T-helper 2 cell treated with Interferon-gamma antibody and Interleukin-4, amounts not matched to agents 5 μg/mL and 100 μg/mL, for 36 hours (primary cell): ENCODE measurements at places on chromosomes 5 and 9.

GRCh38 chr9:91386765-91387164 lies 25.0 kb upstream of the AUH start:
- no peak for DNase-seq

GRCh38 chr5:1911773-1912235 lies 29.1 kb upstream of the IRX4 start:
- DNase-seq, result no peak

GRCh38 chr5:151961557-151961956 lies 36.9 kb upstream of the GLRA1 start:
- DNase-seq, result no peak

DNA sequence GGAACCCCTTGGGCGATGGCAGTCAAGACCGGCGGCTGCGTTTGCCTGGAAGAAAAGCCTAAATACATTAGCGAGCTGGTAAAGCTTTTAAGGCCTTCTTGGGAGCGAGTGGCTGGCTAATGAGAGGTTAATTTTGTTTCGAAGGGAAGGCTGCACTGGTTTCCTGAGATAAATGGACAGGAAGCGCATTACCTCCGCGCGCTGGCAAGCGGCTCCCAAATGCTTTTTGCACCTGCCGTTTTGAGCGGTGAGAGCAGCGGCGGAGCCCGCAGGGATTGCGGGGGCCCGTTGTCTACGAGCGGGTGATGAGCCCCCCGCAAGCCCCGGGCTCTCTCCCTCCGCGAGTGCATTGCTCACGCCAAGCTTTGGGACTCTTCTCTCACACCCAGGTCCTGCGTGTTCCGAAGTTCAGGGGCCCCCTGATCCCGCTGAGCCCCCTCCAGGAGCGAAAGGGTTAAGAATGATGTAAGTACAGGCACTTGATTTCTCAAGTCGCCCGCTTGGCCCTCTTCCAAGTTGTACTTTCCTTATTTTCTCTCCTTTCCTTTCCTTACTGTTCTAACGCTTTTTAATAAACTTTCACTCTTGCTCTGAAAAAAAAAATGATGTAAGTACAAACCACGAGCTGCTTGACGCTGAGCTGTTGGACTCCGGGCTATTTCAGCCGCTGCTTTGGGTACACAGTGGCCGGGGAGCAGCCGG lies 3.1 kb upstream of the RGMB start:
- no peak for DNase-seq

DNA sequence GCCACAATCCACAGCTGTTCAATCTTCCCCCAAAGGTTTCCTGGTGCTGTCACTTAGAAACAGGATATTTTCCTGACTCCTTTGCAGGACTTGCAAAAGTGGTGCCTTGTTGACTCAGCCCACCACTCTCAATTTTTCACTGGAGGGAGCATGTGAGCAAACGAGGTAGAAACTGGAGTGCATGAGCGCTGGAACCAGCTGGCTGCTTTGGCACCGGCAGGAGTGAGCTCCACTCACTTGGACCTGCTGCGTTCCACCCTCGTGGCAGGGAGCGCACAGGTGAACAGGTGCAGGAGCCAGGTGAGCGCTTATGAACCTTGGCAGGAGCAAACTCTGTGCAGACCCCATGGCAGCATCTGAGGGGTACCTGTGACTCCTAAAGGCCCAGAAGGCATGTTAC lies 364.1 kb upstream of the RORB start:
- DNase-seq, result no peak

DNA sequence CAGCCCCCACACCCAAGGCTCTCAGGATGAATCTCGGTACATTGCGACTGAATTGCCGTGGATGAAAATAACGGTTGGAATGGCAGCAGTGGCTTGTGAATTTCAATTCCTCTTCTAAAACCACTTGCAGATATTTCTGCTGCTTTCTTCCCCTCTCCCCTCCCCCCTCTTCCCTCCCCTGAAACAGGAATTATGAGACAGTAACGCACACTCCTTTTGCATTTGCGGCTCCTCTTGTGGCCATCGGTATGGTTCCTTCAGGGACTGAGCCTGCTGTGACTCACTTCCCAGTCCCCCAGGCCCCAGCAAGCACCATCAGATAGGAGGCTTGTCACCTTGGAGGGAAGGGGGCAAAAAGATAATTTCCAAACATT lies 9.7 kb downstream of the DCANP1 start:
- DNase-seq, result no peak

DNA sequence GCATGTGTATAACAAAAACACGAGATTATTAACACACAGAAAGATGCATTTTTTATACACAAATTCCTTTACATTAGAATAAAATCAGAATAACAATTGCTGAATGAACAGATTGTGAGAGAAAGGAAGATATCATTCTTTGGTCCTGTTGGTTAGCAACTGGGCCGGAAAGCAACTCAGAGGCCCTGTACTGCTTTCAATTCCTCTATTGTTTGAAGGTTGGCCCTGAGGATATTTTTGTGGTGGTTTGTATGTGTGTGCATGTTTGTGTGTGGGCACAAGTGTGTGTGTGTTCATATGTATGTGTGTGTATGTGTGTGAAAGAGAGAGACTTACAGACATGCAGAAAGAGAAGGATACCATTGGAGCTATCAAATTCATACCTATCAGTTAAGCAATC lies 356.8 kb upstream of the DMAC1 start:
- DNase-seq, result no peak

DNA sequence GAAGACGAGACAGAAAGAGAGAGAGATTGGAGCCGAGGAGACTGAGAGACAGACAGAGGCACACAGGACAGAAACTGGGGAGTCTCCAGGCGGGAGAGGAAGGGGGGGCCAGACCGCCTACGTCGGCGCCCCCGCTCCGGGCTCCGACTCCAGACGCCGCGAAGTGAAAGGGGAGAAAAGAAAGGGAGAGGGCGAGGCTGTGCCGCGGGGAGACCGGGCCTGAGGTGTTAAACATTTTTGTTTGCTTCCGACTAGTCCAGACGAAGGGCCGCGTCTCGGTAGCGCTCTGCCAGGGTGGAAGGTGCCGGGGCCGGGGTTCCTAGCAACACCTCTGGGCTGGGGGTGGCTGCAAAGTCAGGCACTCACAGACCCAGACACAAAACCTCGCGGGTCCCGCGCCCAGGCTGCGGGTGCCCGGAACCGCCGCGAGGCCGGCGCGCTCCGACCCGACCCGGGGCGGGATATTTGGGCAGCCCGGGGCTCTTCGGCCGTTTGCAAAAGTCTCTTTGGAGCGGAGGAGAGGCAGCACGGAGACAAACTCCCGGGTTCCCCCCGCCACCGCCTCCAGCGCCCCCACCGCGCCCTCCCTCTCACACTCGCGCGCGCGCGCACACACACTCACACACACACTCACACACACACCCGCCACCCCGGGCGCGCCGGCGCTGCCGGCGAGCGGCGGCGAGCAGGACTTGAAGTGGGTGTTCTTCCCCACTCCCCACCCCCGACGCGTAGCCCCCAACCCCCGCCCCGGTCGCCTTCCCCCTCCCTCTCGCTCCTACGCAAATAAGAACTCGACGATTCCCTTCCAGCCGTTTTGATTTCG lies 626 bp upstream of the FST start:
- no peak for DNase-seq

DNA sequence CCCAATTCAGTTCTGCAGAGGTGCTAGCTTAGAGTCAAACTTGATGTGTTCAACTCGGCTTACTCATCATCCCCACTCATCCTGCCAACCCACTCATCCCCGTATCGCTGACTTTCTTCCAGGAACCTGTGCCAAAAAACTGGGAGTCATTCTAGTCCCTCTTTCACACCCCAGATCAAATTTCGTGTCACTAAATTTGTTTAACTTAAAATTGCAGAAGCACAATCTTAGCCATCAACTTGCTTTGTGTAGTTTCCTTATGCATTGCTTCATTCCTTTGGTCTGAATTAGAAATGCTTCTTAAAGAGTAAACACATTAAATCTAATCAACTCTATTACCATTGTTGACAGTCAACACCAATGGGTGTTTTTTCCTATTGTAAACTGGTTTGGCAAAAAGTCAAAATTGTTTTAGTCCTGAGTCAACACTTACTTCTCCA lies 162.4 kb downstream of the TTC39B start:
- DNase-seq, result no peak

- DNase-seq, result no peak
Measured at GRCh38 chr9:84851935-84852585, 182.5 kb downstream of the NTRK2 start.

DNA sequence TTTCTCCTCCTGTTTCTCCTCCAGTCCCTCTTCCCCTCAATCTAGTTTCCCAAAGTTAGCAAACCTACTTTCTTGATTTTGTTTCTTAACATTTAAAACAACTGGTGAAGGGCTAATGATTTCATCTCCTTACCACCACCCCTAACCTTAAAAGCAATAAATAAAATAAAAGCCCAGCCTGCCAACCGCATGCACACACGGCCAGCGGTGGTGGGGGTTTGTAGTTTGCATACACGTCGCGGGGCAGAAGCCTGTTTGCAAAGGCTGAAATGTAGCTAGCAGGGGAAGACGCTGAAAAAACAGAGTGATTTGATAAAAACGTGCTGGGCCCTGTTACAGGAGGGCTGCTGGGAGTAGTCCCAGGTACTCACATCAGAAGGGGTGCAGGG lies 1.9 kb upstream of the DMRT2 start:
- no peak for DNase-seq

DNA sequence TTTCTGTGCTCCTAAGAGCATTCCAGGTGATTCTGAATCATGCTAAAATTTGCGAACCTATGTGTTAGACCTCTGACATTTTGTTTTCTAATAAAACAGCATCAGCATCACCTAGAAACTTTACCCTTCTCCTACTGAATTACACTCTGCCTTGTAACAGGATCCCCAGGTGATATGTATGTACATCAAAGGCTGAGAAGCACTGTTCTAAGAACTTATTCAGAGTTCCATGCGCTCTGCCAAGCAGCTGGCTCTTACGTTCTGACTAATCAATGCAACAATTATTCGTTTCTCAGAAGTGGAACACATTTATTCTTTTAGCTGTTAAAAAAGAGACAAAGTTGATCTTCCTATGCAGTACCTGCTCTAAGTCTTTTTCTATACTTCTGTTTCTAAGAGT lies 228.6 kb downstream of the SLF1 start:
- no peak for DNase-seq

- DNase-seq, result no peak
Measured at GRCh38 chr5:149011084-149011483, 51.8 kb downstream of the SH3TC2 start.

GRCh38 chr9:18982262-18982620 lies 50.8 kb downstream of the SAXO1 start:
- DNase-seq, result no peak

DNA sequence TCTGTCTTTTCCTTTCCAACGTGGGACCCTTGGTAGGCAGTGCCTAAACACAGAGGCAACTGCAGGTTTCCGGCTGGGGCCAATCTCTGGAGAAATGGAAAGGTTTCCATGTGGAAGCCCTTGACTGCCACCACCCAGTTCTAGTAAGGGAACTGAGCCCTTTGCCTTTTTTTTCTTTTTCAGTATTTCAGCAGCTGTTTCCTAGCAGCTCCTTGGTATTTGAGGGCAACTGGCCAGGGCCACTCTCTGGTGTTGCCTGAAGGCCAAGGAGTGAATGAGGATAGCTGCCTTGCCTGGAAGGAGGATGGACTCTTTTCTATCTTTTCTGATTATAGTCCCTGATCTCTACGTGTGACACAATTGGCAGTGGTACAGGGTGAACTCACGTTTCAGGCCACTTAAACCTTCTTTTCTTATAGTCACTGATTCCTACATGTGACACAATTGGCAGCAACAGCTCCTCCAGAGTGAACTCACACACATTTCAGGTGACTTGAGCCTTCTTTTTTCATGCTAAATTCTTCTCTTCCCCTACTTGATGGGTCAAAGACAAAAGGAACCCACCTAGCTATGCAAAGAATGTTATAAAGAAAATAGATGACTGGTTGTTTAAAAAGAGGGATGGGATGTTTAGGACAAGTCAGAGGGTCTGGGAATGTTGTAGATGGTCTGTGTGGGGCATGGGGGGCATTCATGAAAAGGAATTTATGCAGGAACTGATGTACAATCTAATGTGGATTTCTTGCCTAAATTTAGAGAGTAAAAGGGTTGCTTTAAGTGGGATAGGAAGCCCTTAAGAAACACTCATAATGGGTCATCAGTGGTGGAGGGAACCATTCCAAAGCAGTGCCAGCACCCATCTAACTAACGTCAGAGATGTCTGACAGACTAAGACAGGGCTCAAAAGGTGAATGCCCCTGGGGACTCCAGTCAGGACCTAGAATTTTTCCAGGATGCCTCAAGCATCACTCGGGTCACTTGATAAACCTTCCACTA lies 190.1 kb downstream of the TMEM232 start:
- DNase-seq, result no peak

GRCh38 chr5:343461-344401 lies 22.2 kb downstream of the AHRR start:
- peak; percentile 71 for DNase-seq

GRCh38 chr9:87741326-87741725 lies 15.4 kb downstream of the CTSL start:
- DNase-seq, result no peak

GRCh38 chr9:94920420-94921091 lies 194.1 kb downstream of the AOPEP start:
- DNase-seq, result no peak

DNA sequence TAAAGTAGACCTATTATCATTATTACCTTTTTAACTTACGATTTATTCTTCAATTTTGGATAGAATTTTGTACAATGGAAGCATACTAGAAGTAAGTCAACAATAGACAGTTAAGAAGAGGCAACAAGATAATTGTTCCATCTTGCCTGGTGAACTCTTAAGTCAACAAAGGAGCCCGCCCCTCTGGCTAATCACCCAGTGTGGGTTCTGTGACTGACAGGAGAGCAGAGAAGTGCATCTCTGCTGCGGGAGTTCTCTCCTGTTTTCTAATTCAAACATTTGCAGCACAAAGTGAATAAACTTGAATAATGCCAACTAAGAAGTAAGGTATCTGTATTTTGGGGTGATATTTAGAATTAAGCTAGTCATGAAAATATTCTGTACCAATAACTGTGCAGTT lies 6.7 kb upstream of the ISL1 start:
- DNase-seq, result no peak

DNA sequence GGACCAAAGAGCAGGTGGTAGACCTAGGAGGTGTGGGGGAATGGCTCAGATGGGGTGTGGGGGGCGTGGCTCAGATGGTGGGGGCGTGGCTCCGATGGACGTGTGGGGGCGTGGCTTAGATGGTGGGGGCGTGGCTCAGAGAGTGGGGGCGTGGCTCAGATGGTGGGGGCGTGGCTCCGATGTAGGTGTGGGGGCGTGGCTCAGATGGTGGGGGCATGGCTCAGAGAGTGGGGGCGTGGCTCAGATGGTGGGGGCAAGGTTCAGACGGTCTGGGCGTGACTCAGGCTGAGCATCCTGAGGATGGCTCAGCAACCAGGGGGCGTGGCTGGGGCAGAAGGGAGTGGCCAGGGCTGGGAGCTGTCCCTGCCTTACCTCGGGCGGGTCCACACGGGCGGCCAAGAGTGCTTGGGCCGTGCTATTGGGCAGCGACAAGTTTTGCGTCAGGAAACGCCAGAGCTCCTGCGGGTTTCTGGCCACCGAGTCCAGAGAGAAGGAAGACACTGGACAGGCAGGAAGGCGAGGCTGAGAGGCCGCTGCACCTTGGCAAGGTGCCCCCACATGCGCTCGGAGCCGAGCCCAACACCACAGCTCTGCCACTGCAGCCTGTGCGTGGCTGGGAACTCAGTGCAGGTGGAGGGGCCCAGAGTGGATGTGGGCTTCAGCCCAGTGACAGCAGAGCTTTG lies 5.9 kb downstream of the ABCA2 start:
- DNase-seq, result peak; percentile 75
